ENCODE measurements at places on chromosomes 4 and X.

DNA sequence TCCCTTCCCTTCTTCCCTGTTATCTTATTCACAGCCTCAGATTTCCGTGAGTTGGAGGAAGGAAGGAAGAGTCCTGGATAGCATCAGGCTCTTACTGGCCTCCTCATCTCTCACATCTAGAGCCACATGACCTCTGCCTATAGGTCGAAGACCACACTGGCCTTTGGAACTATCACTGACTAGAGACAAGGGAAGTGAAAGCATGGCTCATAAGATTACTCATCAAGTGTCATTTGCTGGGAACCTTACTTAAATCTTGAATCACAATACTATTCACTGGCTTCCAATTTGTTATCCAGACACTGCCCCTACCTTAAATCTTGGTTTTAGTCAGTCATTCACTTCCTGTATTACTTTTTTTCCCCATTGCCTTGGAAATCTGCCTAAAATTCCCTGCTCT is 61.6 kb upstream of the MTMR8 start:
- DNase-seq = no peak

DNA sequence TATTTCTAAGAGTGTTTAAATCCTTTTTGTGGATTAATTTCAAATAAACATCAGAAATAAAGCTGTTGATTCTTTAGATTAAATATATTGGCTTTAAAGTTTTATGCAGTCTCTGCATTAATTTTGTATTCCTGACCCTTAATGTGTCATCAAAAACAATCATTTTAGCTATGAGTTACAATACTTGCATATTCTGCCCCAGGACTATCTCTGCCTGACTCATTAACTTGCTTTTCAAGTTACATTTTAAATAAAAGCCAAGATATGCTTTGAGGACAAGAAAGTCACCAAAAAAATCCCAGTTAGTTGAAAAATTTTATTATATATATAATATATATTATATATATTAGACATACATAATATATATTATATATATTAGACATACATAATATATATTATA is 208.7 kb downstream of the ADGRL3 start:
- no peak for DNase-seq

DNA sequence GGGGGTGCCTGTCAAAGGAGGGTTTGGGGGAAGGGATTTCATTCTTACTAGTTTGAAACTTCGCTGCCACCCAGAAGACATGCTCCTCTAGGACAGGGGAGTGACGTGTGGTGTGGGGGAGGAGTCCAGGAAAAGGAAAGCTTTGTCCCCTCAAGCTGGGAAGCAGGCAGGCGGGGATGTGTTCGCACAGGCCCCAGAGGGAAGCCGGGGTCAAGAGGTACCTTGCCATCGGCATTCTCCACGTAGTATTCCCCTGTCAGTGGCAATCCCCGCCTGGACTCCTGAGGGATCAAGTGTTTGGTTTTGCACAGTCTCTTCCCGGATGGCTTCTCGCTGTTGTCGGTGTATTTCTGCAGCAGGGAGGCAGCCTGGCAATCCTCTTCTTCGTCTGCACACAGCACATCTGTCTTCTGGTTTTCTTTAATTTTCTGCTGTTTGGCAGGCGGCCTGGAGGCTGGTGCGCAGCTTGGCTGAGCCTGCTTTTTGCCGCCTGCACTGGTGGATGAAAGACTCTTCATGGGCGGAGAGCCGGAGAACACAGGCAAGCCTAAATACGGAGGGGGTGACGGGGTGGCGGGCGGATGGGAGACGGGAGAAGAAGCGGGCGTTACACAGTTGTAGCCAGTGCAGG is 35.1 kb downstream of the BCOR start:
- DNase-seq = no peak

GRCh38 chrX:115487608-115488007 is 73.4 kb upstream of the PLS3 start:
- no peak for DNase-seq

DNA sequence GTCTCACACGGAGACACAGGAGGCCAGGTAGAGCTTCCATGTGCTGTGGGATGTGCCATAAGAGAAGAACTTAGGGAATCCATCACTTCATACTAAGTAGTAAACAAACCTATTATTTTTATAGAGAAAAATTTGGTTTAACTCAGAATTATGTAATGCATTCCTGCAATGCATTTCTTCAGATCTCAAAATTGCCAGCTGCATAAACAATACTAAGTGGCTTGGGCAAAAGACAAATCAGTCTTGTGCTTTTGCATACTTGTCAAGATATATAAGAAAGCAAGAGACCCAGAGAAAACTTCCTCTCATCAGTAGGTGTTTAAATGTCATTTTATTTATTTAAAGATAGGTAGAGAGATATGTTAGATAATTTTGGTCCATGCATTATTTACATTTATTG is 382.1 kb upstream of the CTSO start:
- no peak for DNase-seq

DNA sequence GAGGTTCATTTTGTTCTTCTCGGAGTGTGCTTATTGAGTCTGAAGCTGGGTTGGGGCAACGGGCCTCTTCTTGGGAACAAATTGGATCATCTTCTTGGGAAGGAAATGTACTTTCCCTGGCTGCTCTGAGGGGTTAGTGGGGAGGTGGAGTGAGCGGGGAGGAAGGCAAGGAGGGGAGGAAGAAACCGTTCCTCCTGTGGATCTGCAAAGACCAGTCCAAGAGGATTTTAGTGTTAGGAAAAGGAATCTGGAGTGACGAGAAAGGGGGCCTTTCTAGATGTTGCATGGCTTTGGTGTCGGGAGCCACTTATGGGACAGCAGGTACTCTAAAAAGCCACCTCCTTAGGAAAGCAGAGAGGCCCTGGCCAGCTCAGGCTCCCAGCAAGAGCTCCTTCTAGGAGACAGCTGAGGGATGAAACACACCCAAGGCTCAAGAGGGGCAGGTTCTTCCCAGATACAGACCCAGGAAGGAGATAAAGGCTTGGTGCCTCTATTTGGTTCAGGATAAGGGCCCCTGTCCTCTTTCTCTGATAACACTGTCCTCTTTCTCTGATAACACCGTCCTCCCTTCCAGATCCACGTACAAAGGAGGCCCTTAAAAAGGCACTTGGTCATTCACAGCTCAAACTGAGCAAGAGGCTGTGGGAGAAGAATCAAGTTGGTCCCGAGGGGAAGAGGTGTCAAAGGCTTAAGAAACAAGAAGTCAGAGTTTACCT is 451 bp downstream of the SOD3 start:
- no peak for DNase-seq

GRCh38 chrX:23726191-23726590 is 16.9 kb downstream of the ACOT9 start:
- no peak for DNase-seq

- no peak for DNase-seq
These were observed 18.0 kb downstream of the GRK4 start for GRCh38 chr4:2981256-2981819.

DNA sequence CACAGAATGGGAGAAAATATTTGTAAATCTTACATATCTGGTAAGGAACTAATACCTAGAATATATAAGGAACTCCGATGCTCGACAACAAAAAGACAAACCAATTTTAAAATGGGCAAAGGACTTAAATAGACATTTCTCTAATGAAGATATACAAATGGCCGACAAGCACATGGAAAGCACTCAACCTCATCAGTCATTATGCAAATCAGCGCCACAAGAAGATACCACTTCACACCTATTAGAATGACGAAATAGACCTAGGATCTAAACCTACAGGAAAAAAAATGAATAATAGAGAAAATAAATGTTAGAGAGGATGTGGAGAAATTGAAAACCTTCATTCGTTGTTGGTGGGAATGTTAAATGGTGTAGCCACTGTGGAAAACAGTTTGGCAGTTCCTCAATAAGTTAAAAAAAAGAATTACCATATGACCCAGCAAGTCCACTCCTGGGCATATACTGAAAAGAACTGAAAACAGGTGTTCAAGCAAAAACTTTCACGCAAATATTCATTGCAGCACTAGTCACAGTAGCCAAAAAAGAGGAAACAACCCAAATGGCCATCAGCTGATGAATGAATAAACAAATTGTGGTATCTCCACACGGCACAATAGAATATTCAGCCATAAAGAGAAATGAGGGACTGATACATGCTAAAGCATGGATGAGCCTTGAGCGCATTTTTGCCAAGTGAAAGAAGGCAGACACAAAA is 57.3 kb upstream of the WDR19 start:
- no peak for DNase-seq

- DNase-seq = no peak
These were observed 12.4 kb downstream of the TNIP2 start for GRCh38 chr4:2743518-2744445.

DNA sequence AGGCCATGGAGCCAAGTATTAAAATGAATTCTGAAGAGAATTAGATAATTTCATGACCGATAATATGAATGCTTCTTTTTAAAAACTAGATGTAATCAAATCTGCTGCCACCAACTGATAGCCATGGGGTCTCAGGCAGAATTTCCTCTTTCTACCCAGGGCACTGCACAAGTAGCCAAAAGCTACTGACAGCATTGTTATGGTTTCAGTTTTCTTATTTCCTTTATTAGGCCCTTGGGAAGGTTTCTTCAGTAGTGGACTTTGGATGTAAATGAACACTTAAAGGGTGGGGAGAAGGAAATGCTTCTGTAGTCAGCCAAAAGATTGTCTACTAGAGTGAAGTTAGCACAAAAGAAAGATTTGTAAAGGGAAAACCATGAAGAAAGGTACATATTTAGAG is 686.0 kb downstream of the ADGRL3 start:
- no peak for DNase-seq

DNA sequence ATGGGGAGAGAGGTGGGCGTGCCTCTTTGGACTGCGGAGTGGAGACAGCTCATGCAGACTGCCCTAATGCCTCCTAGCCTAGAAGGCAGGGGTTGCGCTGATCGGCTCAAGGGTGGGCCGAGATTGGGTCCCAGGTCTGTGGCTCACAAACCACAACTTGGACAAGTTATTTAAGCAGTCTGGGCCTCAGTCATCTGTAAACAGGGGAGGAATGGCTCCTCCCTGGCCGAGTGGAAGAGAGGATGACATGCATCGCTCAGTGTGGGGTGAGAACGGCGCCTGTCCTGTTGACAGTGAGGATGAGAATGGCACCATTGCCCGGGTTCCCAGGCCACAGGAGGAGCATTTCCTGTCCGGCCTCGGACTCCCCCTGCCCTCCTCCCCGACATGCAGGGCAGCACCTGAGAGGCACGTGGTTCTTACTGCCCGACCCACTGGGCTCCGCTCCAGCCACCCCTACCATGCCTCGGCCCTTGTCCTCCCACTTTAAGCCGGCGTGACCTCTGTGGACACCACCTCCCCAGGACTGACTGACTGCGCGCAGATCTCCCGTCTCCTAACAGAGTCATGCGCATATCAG is 40.3 kb upstream of the GRPEL1 start:
- DNase-seq = no peak

- no peak for DNase-seq
These were observed 24.0 kb downstream of the NPY5R start for GRCh38 chr4:163367651-163368050.

GRCh38 chrX:94455782-94456181 is 781.8 kb downstream of the FAM133A start:
- no peak for DNase-seq

DNA sequence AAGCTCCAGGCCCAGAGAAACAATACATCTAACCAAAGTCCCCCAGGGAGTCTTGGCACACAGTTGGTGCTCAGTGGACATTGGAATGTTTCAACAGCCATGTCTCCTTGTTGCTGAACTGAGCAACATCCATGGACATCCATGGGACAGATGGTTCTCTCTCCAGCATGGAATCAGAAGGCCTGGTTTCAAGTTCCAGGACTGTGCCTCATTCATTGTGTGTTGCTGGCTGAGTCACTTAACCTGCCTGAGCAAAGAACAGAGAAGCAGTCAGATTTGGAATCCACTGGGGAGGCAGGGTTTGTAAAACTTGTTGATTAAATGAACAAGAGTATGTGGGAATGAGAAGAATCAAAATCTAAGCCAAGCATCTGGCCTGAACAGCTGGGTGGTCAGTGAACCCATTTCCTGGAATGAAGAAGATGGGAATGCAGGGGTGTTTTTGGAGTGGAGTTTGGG is 147.9 kb downstream of the CHIC2 start:
- no peak for DNase-seq

- no peak for DNase-seq
These were observed 141.2 kb downstream of the PDGFC start for GRCh38 chr4:156830351-156830750.

DNA sequence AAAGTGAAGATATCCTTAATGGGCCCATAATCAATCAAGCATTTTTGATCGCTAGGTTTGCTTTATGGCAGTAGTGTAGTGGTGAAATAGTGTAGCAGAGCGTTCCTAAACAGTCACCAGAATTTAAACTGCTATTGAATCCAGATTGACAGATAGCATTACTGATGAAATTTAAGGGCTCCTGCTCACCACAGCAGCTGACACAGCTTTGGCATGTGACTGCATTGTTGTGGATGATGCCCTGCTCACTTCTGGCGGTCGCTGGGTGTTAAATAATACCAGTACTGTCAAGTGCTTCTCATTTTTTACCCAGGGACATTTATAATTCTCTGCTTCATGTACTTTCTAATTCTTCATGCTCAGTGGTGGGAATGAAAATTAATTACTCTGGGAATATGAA is 102.0 kb upstream of the ARHGAP24 start:
- DNase-seq = no peak

DNA sequence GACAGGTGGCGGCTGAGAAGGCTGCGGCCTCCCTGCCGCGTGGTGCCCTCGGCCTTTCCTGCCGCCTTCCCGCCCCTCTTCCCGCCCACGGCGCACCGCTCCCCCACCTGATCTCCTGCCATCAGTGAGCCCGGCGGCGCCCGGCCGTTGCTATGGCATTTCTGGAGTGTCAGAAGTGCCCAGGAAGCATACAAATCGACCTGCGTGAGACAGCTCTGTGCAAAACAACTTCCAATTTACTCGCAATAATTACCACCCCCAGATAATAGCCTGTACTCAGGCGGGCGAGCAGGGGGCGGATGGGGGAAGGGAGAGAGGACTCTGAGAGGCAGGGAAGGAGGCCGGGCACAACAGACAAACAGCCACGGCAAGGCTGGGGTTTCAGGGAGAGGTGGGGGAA is 16.6 kb upstream of the ERCC6L start:
- no peak for DNase-seq

DNA sequence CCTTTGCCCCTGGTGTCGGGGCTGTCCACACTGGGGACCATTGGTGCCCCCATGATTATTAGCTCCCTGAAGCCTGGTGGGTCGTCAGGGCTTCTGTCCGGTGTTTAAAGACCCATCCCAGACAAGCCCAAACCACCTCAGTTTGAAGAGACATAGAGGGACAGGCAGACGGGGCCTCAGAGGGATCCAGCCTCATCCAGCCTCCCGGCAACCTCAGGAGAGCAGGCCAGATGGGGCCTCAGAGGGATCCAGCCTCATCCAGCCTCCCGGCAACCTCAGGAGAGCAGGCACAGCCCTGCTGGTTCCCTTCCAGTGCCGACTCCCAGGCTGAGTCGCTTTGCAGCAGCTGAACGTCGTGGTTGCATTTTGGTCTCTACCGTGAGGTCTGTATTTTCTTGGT is 32.1 kb downstream of the PIGG start:
- no peak for DNase-seq

- DNase-seq = no peak
These were observed 39.0 kb upstream of the HGFAC start for GRCh38 chr4:3402491-3403347.

GRCh38 chr4:71648448-71648847 is 135.4 kb downstream of the GC start:
- DNase-seq = no peak

- DNase-seq = no peak
These were observed 57.4 kb downstream of the SCD5 start for GRCh38 chr4:82741188-82741587.

Data from activated CD4-positive, alpha-beta T cell treated with anti-CD3 and anti-CD28 coated beads for 24 hours (primary cell).